ENCODE measurements at places on chromosomes 7 and 10.

GRCh38 chr10:91798649-91799611 is 704 bp downstream of the TNKS2 start:
- no peak for DNase-seq

- no peak for DNase-seq
Measured at GRCh38 chr7:2726316-2727018, 38.5 kb downstream of the AMZ1 start.

DNA sequence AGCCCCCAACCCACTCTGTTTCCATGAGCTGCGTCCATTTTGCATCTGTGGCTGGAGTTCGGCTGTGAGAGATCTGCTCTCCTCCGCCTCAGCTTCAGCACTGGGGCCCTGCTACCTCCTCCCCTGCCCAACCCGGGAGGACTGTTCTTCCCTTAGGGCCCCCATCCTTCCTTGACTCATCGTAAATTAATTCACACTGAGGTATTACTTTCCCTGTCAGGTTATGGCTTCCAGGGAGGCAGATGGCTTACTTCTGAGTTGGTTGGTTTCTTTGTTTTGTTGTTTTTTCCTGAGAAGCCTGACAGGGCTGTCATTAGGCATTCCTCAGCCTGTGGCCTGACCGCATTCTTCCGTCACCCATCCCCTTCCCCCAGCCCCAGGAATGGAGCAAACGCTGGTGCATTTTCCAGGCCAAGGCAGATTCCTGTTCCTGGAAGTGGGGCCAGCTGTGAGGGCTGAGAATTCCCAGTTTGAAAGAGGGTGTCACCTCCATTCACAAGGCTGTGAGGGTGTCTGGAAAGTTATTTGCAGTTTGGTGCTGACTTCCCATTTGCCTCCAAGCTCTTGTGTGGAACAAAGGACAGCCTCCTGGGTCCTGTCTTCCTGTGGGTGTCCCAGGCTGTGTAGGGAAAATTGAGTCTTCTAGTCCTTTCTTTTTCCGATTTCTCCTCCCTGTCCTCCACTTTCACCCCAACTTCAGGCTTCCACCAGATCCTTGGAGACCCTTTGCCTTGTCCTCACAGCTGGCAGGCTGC is 11.7 kb downstream of the CPA5 start:
- peak; percentile 80 for DNase-seq

DNA sequence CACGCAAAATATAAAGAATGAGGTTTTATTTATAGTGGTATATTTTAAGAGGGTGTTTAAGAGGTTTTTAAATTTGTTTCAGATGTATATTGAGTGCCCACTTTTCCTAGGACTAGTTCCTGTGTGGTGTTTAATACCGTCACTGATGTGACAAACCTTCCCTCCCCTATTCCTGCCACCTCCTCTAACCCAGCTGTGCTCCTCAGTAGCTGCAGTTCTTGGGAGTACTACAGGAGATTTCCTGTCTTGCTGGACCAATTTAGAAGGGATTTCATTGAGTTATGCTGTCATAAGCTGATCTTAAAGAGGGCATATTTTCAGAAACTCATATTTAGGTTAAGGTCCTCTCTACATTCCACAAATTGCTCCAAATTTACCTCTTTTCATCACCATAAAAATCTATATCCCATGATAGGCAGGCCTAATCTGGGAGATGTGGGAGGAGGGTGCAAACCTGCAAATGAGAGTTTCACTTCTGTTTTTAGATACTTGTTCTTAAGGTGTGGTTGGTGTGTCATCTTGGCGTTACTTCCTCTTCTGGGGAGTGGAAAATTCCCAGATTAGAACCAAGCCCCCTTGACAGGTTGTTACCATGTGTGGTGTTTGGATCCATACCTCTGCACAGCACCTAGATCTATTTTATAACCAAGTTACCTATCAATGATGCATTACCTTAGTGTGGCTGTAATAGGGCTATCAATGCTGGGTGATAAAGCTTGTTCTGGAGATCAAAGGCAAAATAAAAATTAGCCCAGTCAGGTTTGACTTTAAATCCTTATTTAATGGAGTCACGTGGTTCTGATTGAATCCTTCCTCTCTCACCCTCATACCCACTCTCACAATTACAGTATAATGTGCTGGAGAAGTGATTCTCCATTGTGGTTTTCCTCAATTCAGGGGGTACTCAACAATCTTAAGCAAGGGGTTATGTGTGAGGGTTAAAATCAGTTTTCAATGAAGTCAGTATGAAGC is 141.1 kb downstream of the CDK14 start:
- DNase-seq, result no peak

DNA sequence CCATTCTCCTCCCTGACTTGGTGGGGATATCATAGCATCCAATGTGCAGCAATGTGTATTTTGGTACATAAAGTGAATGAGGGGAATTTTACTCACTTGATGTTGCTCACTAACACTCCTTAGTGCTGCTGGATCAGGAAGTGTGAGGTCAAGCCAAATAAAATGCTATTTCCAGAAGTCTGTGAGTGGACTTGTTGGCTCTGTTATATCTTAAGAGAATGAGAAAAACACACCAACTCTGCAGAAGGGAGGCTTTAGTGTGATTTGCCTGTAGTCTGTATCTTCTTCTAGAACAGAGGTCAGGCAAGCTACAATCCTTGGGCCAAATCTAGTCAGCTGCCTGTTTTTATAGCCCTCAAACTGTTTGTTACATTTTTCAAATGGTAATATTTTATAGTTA is 154.3 kb downstream of the POLR1F start:
- no peak for DNase-seq

DNA sequence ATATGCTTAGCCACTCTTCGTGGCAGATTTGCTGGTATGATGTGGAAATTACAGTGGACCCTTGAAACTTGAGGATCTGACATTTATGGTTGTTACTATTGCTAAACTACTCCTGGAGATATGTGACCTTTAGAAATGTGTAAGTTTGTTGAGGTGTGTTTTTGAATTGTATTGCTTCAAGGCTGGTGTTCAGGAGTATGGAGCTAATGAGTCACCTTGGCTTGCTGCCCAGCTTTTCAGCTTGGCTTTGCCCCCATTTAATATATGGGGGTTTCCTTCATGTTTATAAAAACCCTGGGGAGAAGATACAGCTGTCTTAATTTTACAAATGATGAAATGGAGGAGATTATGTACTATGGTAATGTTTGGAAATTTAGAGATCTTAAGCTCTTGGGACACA is 11.6 kb downstream of the HBP1 start:
- no peak for DNase-seq

DNA sequence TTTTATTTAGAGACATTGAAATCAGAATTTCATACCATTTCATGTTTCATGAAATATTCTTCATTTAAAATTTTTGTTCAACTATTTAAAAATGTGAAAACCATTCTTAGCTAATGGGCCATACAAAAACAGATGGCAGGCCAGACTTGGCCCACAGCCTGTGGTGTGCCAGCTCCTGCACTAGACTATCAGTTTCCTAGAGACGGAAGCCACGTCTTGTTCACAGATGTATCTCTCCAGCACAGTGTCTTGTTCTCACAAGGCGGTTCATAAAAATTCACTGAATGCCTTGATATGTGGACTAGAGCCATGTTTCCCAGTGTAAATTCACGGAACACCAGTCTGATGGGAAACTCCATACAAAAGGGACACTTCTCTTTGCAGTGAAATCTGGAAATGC is 216.0 kb downstream of the KCNMA1 start:
- no peak for DNase-seq

DNA sequence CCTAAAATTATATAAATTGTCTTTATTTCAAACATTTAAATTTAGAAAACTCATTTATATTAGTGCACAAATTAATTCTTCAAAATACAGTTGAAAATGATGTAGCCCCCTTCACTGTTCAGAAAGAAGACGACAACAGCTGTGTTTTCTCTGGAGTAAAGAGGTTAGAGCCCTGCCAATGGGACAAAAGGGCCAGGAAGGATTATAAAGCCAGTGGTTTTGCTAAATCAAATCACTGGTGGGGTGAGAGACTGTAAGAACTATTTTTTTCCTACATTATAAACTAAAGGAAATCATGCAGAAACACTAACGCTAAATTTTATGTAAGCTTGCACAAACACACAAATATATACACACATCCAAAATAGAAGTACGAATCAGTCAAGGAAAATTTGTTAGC is 386.6 kb downstream of the PARD3 start:
- DNase-seq, result no peak

DNA sequence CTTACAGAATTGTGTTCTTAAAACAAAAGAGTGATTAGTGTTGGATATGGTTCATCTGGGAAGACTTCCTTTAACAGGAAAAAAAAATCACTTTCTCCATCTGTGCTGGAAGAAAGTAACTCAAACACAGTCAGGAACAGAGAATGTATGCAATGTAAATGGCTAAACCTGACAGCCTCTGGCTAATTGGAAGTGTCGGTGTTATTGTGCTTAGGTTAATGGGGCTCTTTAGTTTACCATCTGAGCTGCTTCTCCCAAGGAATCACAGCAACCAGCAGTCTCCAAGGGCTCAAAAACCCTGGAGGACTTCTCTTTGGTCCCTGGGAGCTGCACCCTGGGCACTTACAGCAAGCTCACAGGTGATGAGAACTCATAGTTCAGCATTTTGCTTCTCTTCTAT is 724.5 kb downstream of the LRMDA start:
- no peak for DNase-seq
